ENCODE measurements at places on chromosomes 16 and 17.

- DNase-seq = no peak
Measured at GRCh38 chr16:30429418-30429677, 482 bp downstream of the DCTPP1 start.

DNA sequence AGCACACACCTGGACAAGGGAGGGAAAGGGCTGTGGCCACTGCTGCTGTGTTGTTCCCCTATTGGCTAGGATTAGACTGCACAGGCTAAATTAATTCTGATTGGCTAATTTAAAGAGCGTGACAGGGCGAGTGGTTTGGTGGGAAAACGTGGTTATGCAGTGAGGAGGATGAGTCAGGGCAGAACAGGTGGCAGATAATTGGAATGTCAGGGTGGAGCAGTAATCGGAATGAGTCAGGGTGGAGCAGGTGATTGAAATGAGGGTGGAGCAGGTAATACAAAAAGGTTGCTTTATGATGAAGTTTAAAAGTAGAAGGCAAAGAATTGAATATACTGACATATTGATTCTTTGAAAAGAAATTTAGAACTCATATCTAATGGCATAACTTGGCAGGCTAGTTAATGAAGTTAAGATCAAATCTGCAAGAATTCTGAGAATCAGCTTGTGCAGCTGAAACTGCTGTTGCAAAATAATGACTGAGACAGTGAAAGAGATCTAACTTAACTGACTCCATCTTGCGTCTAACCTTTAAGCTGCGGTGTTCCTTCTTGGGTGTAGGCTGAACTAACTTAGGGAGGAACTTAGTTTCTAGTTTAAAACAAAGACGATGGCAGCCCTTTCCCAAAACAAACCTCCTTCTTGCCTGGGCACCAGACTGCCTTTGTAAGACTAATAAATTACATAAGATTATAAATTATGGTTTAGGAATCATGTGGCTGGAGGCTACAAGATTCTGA is 174.3 kb downstream of the UTP18 start:
- DNase-seq = no peak

DNA sequence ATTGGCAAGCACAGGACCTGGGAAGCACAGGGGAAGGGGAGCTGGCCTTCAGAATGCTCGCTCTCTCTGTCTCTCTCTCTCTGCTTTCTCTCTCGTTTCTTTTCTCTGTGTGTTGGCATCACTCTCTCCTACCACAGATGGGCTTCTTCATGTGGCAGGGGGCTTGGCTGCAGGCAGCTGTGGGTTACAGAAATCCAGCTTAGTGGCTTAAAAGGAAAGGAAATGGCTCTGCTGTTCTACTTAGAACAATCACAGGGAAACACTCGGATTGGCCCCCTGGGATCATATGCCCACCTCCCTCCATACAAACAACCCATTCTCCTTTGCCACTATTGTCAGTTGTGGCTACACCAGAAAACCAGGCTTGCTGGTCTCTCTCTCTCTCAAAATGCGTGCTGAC is 20.4 kb downstream of the TBX2 start:
- no peak for DNase-seq

DNA sequence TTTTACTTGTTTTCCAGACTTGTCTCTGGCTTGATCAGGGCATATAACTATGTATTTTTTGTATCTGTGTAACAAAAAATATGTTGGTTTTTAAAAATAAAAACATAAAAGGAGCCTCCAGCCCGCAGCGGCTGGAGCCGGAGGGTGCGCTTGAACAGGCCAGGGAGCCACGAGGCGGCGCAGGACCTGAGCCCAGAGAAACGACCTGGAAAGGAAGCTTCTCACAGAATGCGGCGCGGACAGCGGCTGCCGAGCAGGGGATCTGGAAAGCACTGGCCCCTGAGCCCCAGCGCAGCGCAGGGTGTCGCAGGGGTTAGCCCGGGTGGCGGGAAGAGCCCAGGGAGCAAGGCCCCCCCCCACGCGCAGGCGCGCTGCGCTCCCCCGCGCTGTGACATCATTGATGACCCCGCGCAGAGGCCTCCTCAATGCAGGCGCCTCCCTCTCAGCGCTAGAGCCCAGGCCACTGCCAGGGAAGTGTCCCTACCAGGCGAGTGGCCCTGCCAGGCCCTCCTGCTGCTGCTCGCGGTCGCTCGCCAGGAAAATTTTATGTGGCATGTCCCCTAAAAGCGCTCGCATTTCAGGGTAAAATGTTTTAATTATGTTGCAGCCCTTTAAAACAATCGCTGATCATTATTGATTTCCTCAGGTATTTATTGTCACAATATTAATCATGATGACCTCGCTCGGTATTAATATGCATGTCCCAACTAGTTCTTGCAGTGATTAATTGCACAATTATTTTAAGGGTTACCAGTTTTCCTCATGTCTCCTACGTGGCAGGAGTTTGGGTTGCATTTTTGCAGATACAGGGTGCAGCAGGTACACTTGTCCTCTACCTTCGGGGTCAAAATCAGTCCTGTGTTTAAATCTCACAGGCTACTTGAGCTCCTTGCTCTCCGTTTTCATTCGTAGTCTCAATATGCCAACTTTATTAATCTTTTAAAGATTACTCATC is 134.2 kb downstream of the USP22 start:
- peak; percentile 99 for DNase-seq

DNA sequence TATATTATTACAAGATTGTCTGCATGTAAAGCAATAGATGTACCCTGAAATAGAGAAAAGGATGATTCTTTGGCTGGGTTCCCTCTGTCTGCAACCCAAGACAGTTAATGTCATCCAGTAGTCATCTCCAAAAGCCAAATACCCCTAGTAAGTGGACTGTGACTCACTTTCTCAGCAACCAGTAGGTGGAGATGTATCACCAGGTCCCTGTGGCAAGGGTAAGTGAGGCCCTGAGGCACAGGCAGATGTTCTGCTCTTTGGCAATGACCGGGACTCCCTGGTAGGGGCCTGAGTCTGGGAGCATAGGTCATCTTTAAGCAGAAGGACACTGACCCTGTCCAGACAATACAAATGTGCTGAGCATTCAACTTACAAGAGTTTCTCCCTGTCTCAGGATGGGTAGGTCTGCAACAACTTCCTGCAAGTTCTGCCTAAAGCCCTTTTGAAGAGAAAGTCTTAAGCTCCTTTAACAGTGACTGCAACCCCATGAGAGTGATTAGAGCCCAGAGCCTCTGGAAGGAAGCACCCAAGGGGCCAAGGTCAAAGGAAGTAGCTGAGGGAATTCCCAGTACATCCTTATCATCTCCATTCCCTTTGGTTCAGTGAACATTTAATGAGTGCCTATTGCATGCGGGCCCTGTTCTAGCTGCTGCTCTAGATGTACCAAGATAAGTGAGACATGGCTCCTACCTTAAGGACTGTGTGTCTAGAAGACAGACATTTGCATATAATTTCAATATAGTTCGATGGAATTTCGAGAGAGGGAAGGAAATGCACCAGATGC is 31.9 kb downstream of the PMP22 start:
- DNase-seq = peak; percentile 40

DNA sequence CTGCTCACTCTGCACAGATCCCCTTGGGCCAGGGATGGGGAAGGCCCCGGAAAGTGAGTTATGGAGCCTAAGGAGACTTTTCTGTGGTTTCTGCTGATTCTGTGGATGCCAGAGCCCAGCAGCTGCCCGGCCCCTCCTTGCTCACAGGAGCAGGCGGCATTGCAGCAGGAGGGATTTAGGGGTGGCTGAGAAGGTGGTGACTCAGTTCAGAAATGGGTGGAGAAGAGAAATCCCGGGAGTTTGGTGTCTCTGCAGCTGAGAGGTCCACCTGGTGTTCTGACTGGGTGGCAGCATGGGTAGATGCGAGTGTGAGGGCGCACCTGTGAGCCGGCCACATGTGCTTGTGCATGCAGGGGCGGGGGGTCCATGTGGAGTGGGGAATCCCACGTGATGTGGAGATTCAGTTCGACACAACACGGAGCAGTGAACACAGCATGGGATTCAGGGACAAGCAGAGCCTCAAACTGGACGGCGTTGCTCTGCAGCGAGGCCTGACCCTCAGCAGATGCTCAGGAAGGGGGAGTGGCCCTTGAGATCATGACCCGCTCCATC is 16.0 kb upstream of the SPPL2C start:
- no peak for DNase-seq

- no peak for DNase-seq
Measured at GRCh38 chr16:10126686-10127085, 55.5 kb downstream of the GRIN2A start.

GRCh38 chr17:70378076-70378475 is 208.7 kb downstream of the KCNJ2 start:
- DNase-seq = no peak

DNA sequence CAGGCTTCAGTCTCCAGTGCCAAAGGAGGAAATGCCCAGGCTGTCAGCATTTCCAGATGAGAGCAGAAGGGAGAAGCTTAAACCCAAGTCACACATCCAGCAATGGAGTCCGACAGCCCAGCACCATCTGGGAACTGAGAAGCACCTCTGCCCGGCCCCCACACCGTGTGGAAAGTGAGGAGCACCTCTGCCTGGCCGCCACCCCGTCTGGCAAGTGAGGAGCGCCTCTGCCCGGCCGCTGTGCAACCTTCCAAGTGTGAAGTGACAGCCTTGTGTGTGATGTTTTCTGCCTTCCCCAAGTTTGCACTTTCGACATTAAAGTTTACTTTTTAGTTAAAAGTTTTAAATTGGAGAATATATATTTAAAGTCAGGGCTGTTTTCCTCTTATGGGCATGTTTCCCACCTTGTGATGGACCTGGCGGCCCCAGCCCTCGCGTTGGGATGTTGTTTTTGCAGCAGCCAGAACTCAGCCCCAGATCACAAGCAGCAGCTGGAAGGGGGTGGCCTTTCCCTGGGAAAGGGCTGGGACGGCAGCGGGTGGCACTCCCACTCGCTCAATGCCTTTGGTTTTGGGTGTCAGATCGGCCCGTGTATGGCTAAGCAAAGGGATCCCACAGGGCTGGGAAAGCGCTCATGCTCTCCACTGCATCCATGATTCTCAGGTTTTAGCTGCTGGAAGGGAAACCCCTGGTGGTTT is 7.2 kb downstream of the CCDC137 start:
- DNase-seq = no peak

DNA sequence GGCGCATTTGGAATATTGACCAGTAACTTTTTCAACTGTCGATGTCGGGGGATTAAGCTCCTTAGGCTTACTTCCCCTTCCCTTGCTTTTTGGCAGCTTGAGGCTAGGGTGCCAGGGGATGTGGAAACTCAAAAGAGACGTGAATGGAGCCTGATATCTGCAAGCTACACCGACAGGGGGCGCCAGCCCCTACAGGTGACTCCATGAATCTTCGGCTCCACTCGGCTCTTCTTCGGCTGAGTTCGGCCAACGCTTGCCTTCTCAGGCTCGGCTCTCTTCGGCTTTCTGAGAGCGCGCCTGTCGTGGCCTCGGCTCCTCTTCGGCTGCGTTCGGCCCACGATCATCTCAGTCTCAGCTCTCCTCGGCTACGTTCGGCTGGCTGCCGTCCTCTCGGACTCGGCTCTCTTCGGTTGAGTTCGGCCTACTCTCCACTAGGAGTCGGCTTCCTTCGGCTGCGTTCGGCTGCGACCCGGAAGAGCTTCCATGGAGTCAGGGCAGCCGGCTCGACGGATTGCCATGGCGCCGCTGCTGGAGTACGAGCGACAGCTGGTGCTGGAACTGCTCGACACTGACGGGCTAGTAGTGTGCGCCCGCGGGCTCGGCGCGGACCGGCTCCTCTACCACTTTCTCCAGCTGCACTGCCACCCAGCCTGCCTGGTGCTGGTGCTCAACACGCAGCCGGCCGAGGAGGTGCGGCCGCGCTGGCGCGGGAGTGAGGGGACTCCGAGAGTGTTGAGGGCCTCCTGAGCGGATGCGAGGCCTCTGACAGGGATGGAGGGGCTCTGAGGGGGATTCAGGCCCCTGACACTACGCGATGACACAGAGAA is at the start of gene ERCC4:
ERCC4 (plus strand) TSS at position 472 of the 827 bp plus-strand sequence; CDS start at position 484, 12 bp downstream.
- DNase-seq = peak; percentile 100

GRCh38 chr16:2592786-2593185 is 55.0 kb downstream of the PDPK1 start:
- DNase-seq = no peak

DNA sequence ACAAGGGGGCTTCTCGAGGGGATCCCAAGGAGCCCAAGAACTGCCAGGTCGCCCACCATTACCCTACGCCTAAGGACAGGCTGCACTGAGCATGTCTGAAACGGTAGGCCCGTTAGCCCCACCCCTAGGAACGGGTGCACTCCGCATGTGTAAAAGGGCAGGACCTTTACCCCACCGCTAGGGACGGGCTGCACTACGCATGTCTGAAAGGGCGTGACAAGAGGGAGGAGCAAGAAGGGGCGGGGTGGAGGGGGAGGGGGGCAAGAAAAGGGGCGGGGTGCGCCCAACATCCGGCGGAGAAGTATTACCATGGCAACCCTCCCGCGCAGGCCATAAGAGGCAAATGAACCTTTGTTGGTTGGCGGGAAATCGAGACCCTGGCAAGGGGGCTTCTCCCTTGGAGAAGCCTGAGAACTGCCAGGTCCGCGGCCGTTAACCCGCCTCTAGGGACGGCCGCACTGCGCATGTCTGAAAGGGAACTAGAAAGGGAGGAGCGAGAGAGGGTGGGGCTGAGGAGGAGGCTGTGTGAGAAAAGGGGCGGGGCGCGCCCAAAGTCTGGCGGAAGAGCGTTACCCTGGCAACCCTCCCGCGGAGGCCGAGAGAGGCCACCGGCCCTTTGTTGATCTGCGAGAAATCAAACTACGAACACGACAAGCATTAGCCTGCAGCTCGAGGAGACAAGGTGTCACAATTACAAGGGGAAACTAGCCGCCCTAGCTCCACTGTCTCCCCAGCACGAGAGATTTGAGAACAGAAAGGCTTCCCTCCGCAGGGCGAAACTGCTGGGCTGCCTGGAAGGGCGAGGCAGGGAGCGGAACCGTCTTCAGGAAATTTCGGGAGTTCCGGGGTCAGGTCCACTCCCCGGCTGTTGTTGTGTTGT is 2046.8 kb downstream of the TP53TG3F start:
- DNase-seq = no peak

- DNase-seq = peak; percentile 45
Measured at GRCh38 chr17:77696721-77697460, 261.6 kb upstream of the TNRC6C start.

DNA sequence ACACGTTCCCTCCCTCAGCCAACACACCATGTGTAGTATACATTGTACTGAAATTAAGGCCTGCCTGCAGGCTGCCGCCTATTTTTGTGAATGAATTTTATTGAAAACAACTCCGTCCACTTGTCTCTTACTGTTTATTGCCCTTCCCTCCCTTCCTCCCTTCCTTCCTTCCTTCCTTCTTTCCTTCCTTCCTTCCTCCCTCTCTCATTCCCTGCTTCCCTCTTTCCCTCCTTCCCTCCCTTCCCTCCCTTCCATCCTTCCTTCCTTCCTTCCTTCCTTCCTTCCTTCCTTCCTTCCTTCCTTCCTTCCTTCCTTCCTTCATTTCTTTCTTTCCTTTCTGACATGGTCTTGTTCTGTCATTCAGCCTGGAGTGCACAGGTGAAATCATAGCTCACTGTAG is 2.3 kb downstream of the ITGAM start:
- no peak for DNase-seq

All from ELF-1 (cell line).